ENCODE measurements at places on chromosomes 12 and 14.

- peak; percentile 71 for DNase-seq
Observed at GRCh38 chr14:102848830-102849525, 71.7 kb downstream of the TRAF3 start.

- DNase-seq = no peak
Observed at GRCh38 chr14:55929136-55929535, 189.1 kb upstream of the PELI2 start.

DNA sequence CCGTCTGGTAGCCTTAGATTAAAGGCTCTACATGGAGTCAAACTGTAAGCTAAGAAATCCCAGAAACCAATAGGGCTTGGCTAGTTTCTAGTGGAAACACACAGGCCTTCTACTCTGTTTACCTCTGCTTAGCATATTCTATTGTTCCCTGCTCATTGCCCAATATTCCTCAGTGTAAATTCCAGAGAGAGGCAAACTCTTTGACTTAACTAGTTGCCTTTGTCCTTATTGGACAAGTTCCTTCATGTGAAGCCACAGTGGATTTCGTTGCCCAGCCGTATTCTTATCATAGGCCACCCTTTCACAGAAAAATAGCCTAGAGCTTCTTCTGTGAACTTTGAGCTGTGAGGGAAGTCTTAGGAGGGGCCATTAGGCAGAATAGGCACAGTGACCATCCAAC is 186.1 kb downstream of the PLCZ1 start:
- no peak for DNase-seq

GRCh38 chr14:93981316-93982229 is 5.2 kb upstream of the ASB2 start:
- DNase-seq = no peak

- DNase-seq = peak; percentile 76
Observed at GRCh38 chr12:121494093-121494787, 86.6 kb downstream of the KDM2B start.

- no peak for DNase-seq
Observed at GRCh38 chr12:75844985-75845384, 186.6 kb downstream of the PHLDA1 start.

DNA sequence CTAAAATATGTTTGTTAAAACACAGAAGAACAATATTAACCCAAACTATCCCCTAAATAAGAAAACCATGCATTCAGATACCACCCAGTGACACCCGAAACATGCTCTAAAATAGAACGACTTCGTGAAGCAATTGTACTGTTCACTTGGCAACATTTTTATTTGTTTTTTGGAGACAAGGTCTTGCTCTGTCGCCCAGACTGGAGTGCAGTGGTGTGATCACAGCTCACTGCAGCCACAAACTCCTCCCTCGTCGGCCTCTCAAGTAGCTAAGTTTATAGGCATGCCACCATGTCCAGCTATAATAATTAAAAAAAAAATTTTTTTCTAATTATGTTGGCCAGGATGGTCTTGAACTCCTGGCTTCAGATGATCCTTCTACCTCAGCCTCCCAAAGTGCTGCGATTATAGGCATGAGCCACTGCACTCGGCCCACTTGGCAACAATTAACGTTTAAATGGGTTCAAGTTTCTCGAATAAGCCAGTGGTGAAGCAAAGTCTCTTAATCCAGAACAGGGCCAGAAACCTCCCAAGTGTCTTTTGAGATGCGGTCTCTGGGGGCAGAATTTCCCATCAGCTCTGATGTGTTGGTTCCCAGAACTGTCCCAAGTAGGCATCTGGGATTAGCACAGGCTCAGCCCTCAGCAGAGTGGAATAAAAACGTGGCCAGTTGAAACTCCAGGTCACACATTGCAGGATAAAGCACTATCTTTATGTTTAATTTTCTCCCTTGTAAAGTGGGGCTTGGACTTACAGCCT is 74.5 kb downstream of the TMCC3 start:
- DNase-seq = no peak

DNA sequence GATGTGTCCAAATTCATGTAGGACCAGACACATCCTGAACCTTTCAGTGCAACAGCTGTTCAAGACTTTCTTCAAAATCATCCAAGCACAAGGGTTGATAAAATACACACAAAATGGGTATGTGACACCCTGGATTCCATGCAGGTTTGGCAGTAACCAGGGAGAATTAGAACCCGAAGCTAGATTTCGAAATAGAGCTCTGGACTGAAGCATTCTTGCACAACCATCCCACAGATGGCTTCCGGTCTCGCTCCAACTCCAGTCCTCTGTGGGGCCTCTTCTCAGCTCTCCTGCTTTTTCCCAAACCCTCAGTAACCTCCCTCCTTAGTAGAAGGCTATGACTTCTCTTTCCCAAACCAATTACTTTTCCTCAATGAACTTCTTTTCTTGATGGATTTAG is 171.3 kb downstream of the TTC7B start:
- peak; percentile 73 for DNase-seq

DNA sequence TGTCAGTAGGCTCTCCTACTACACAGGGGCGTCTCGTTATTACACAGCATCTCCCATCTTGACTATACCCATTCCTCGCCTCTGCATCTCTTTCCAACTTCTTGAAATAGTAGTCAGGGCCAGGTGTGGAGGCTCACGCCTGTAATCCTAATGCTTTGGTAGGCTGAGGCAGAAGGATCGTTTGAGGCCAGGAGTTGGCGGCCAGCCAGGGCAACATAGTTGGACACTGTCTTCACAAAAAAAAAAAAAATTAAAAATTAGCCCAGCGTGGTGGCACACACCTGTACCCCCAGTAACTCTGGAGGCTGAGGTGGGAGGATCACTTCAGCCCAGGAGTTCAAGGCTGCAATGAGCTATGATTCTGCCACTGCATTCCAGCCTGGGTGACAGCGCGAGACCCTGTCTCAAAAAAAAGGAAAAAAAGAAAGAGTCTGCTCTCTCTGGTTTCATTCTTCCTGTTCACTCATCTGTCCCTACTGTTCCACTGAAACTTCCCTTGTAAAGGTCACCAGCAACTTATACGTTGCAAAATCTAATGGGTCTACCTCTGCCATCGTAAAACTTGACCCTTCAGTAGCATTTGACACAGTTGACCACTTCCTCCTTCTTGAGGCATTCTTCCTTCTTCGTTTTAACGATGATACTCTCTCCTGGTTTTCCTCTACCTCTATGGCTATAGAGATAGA is 41.0 kb upstream of the PTGR2 start:
- no peak for DNase-seq

DNA sequence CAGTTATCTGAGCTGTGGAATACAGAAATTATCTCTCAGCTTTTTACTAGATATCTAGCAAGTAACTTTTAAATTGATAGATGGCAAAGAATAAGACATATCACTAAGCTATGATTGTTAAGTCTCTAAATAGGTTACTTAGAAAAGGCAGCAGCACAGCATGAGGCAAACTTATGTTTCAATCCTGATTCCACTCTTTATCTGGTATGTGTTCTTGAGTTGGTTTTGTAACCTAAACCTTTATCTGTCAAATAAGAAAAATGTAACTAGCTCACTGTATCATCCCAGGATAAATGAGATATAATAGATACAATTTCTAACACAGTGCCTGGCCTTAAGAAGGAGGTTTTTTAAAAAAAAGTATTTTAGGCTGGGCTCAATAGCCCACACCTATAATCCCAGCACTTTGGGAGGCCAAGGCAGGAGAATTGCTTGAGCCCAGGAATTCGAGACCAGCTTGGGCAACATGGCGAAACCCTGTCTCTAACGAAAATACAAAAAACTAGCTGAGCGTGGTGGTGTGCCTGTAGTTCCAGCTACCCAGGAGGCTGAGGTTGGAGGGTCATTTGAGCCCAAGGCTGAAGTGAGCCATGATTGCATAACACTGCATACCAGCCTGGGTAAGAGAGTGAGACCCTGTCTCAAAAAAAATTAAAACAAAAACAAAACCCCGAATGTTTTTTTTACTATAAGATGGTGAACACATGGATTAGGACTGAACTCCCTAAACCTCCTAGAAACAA is 56.8 kb downstream of the HEATR5A start:
- DNase-seq = no peak

- DNase-seq = no peak
Observed at GRCh38 chr12:110782094-110782493, 39.4 kb upstream of the PPP1CC start.

DNA sequence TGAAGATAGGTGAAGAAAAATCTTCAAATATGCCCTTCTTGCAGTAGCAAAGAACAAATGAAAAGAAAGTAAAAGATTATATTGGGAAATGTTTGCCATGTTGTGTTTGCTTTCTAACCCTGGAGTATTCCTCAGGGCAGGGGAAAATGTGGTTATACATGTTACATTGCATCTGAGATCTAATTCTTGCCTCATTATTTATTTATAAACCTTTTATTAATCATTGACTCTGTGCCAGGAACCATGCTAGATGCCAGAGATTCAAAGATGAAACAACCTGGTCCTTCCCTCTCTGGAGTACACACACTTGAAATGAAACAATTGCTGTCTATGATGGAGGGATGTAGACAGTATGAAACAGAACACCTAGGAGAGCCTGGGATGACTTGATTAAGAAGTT is 128.1 kb upstream of the HMGA2 start:
- DNase-seq = no peak

DNA sequence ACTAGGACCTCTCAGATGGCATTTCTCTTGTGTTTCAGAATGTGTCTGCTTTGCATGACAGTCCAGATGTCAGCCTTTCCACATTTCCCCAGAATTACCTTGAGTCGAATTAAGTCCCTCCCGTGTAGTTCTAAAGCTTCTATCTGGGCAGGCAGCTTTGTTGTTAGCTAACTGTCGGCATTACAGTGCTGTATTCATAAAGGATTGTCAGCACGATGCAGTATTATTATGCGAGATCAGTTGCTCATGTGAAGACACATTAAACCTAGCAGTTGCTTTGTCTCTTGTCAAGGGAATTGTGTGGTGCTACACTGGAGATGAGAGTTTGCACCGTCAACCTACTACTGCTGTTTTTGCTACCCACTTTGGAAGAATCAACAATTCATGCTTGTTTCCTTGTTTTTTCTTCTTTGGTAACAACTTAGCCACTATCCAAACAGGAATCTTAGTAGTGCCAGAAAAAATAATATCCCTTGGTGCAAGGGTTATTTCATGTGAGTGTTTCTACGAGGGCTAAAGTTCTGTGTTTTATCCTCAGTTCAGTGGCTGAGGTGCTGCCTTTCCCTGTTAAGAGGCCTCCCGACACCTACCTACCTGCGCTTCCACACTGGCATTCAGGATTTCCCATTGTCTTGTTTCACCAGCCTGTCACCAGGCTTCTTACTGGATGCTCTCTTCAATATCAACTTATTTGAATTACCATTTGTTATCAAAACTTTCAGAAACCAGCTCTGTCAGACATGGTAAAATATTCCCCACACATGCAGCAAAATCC is 297.9 kb upstream of the G2E3 start:
- DNase-seq = no peak

DNA sequence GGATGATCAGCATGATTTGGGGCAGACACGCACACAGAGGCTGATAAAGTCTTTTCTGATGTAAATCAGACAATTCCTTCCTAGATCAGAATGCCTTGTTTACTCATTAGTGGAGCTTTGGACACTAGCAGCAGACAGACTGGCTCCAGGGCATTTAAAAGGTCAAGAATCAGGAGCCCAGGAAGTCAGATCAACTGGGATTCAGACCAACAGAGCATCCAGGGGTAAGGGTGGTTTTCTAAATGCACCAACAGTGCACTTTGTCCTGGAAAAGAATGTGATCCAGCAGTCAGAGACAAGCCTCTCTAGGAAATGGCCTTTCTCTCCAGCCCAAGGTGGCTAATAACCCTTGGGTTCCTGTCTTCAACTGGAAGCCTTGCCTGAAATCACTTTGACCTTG is 405.3 kb downstream of the MED13L start:
- no peak for DNase-seq

DNA sequence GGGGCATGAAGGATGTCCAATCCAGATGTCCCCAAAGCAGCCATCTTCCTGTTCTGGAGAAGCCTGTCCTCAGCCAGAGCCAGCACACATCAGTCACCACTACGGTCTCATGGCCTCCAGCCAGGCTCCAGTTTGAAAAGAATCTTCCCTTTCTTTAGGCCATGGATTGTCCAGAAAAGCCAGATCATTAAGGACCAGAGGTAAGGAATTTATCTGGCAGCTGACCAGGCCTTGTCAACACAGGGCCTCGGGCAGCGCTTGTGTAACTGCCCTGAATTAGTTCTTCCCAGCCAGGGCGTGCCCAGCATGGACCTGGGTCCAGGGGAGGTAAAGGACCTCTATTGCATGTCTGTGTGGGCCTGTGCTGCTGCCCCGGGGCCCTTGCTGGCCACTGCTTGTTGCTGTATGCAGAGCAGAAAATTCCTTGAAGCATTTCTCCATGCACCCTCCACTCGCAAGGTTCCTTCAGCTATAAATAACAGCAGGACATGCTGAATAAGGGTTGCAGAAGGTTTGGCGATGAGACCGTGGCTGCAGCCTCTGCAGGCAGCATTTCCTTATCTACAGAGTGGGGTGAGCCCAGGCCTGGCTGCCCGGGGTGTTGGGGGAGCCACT is 21.7 kb upstream of the VPS37B start:
- DNase-seq = peak; percentile 51

GRCh38 chr12:121826318-121827150 is 22.7 kb downstream of the SETD1B start:
- no peak for DNase-seq

- no peak for DNase-seq
Observed at GRCh38 chr12:51246254-51246853, 7.7 kb downstream of the DAZAP2 start.

DNA sequence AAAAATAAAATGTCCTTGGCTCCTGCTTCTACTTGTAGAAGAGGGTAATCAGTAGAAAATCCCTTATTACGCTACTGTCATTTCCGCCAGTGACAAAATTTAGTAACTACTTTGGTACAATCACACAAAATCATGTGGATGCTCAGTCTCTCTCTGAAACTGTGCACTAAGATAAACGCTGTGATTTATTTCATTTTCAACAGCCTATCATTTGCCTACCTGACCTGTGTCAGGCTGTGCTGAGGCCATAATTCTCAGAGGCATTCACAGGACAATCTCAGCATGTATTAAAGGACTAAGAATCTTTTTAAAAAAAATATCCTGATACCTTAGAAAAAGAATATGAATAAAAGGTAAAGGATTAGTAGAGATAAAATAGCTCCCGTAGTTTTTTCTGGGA is 226.0 kb downstream of the RASSF9 start:
- DNase-seq = no peak

Measured in AG08395 (cell line).